ENCODE measurements at places on chromosomes 2 and 18.

DNA sequence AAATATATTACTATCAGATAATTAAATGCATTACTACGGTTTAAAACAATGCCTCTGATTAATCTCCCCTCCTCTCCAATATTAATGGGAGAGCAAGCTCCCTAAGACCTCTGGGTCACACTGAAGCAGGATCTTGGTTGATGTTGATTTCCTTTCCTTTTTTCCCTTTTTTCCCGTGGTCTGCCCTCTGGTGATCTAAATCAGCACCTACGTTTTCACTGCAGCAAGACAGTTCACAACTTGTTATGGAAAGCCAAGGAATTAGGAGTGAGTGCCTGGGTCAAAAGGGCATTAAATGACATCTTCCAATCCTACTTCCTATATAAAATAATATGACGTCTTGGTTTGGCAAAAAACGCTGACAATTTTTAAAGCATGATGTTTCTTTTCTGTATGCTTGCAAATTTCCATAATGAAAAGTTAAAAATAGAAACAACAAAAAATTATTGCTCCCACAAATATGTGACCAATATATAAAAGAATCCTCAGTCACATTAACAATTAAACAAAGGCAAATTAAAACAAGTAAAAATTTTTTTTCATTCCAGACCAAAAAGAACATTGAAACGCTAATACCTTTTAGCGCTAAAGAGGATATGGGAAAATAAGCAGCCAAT is 7.9 kb upstream of the CFAP36 start:
- no peak for DNase-seq

DNA sequence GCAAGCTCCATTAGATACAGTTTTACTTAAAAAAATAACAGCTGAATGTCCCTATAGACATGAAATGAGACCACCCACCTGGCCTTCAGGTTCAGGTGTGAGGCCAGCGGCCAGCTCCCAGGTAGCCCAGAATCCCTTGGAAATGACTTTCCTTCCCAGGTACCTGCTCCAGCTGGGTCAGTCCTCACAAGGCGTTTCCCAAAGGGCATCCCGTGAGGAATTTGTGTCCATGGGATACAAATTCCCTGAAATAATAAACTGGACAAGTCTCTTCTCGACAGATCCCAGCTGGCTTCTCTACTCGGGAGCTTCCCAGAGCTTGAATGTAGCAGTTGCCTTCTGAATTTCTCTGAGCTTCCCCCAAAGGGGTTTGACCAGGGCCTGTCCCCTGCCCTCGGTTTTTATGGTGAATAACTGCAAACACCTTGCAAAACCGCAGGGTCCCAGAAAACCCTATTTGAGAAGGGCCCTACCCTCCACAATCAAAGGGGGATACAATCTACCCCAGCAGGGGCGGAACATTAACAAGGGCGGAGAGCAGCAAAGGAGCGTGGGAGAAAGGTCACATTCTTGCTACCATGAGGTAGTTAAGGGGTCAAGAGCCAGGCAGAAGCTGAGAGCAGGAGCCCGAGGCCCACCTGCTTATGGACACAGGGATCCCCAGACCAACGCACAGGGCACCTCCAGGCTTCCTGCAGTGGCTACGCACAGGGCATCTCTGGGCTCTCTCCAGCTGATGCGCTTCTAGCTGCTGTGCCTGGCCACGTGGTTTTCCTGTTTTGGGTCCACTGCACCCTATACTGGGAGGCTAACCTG is 107.7 kb downstream of the HDAC4 start:
- no peak for DNase-seq

- DNase-seq = no peak
These were observed 10.8 kb upstream of the NEDD4L start for GRCh38 chr18:58033216-58033615.

GRCh38 chr18:6374340-6374739 is 40.4 kb downstream of the L3MBTL4 start:
- DNase-seq = no peak

GRCh38 chr18:48729404-48729803 is 190.6 kb downstream of the CTIF start:
- DNase-seq = no peak

GRCh38 chr18:79353267-79353666 is 42.5 kb upstream of the NFATC1 start:
- no peak for DNase-seq

GRCh38 chr18:66300141-66300540 is 303.7 kb downstream of the CDH19 start:
- no peak for DNase-seq

DNA sequence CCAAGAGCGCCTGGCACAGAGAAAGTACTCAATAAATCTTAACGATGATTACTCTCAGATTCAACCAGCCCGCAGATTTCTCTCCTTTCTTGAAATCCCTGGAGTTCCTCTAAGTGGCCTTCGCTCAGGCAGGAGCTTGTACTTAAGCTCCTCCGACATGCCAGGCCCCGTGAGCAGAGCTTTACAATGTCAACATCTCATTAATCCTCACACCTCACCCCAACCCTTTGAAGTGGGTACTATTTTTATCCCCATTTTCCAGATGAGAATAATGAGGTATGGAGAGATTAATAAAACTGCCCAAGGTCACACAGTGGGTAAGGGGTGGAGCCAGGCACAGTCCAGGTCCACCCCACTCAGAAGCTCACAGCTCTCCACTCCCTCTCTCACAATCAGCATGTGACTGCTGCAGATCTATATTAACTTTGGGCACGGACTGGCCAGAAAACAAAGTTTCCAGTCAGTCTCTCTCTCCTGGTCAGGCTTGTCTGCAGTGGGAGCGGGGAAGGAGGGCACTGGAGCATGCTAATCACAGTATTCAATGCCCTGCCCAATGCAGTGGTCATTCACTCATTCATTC is 18.0 kb downstream of the DNMT3A start:
- no peak for DNase-seq

Data from activated CD4-positive, CD25-positive, alpha-beta regulatory T cell treated with anti-CD3 and anti-CD28 coated beads, Interleukin-2, amount 50 U/mL, for 72 hours (primary cell).